ENCODE measurements at places on chromosomes 11 and 22.

GRCh38 chr11:47392546-47393162 is 14.3 kb upstream of the SPI1 start:
- DNase-seq, result no peak

DNA sequence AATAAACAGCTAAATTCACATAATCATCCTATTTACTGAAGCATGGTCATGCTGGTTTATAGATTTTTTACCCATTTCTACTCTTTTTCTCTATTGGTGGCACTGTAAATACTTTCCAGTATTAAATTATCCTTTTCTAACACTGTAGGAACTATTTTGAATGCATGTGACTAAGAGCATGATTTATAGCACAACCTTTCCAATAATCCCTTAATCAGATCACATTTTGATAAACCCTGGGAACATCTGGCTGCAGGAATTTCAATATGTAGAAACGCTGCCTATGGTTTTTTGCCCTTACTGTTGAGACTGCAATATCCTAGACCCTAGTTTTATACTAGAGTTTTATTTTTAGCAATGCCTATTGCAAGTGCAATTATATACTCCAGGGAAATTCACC is 10.7 kb downstream of the RAG1 start:
- DNase-seq, result no peak

DNA sequence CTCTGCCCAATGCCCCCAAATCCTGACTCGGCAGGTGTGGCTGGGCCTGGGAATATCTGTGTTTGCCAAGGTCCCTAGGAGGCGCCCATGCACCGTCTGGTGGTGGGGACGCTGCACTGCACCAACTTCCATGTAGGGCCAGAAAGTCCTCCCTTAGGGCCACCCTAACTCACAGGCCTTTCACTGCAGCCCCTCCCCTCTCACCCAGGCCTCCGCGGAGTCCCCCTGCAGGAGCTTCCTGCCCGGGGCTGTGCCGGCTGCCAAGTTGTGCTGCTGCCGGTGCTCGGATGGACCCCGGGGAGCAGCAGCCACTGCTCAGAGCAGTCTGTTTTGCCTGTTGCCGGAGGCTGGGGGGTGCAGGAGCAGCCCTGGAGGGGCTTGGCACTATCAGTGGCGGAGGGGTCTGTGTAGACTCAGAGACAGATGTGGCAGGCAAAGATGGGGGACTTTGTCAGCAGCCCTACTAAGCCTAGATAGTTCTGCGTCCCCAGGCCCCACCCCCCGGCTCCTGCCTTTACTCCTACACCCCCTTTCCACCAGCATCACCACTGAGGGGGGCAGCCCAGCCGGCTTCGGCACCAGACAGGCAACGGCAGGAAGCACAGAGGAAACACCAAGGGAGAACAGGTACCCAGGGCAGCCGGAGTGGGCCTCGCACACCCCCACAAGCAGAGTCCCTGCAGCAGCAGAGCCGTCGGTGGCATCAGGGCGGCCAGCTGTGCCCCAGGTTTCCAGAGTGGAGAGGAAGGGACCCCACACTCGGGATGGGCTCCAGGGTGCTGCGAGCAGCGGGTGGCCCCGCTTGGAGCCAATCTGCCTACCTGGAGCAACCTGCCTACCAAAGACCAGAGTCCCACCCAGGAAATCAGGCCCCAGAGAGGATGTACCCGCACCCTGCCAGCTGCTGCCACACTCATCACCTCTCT is 124.3 kb downstream of the TRIM29 start:
- DNase-seq, result peak; percentile 32

- no peak for DNase-seq
Measured at GRCh38 chr11:37747121-37747520, 1149.1 kb upstream of the RAG2 start.

DNA sequence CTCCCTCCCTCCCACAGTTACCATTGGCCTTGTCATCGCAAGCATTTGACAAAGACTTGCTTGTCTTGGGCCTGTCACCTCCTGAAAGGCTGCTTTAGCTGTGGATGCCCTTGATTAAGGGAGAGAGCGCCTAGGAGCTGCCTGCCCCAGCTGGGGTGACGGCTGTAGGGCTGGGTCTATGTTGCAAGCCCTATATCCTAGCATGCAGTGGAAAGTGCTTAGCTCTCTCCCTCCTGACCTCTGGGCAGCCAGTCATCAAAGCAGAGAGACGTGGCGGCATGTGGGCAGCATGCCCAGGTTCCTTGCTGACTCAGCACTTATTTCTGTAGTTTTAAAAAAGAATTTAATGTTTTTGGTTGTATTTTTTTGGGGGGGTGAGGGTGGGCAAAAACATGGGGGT is 75.9 kb downstream of the BARX2 start:
- peak; percentile 53 for DNase-seq

DNA sequence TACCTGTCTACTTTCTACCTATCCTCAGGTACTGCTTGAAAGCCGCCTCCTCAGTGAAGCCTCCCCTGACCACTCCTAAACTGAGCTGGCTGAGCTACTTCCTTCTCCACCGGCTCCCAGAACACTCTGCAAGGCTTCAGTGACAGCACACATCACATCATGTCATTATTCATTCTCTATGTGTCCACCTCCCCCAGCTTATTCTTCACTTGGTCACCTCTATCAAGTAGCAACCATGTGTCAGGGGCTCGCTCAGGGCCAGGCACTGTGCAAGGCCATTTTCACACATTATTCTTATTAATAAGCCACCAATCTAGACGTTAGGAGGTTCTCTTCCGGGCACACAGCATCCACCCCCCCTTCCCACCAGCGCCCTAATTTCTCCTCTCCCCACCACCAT is 3.7 kb upstream of the ELFN2 start:
- no peak for DNase-seq

DNA sequence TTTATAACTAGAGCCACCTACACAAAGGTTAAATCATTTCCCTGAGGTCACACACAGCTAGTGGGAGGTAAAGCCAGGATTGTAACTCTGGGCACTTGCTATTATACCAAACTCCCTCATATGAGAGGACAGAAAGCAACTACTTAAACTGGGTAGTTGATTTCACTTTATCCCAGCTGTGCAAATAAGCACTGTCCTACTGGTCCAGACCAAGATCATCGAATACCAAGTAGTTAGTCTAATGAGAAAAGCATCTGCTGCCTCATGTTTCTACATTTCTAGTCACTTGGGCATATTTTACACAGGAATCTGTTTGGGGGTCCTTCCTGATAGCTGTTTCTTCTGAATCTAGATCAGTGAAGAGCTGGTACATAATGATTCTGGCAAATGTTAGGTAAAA is 178.6 kb upstream of the NARS2 start:
- DNase-seq, result no peak

DNA sequence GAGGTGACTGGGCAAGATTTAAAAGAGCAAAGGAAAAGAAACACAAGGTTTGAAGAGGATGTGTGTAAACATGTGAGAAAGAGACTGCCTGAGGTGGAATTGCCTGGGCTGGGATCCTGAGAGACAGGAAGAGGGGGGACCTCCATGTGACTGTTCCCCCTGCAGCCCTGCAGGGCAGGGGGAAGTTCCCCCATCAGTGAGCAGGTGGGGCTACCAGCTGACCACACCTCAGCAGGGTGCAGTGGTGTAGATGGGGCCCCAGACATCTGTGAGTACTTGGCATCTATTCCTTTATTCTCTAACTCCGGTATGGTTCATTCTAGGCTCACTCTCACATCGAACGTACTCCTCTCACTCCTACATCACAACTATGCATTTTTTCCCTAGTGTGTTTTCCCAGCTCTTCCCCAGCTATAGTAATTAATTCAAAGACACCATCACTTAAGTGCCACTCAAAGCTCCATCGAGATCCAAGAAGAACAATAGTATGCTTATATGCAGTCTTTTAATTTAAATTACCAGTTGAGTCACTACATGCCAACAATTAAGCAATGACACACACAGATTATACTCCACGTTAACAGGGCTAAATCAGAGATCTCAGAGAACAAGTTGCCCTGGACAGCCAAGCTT is 42.7 kb downstream of the LGR4 start:
- peak; percentile 29 for DNase-seq

Data from H4 (cell line).